ENCODE measurements at places on chromosomes 6 and 20.

DNA sequence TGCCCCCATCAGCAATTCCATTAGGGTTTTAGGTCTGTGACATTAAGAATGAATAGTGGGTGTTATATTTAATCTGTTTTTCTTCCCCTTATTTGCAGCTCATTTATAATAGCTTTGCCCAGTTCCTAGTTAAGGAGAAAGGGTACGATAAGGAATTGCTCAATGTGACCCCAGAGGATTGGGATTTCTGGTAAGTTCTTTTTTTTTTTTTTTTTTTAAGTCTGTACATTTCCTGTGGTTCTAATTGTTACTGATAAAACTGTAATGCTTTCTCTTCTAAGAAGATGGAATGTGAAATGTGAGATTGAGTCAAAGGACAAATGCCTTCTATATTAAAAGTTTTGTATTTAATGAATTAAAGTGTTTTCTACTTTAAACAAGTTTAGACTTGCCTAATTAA is 5.5 kb downstream of the NT5DC1 start:
- no peak for DNase-seq

DNA sequence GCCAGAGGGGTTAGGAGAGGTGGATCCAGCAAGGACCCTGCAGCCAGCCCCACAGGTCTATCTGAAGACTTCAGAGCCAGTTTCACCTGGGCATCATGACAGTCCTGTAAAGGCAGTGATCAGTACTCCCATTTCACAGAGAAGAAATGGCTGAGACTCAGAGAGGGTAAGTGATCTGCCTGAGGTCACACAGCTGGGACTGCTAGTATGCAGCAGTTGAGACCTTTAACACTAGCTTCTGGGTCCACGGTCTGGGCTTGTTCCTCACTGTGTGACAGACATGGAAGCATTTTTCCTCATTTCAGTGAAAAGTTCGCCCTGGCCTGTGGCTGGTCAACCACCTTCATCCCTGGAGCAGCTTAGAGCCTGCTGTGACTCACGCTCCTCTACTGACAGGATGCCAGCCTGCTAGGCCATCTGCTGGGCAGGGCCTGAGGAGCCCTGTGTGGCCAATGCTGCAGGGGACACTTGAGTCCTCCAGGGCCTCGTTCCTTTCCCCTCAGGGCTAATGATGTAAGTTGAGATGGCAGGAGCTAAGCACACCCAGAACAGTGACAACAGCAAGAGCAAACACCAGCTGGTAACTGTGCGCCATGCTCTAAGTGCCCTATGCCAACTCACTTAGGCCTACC is 192.0 kb downstream of the LRFN2 start:
- no peak for DNase-seq

- DNase-seq: no peak
These were observed 383.4 kb downstream of the GRIK2 start for GRCh38 chr6:101776919-101777350.

- DNase-seq: no peak
These were observed 22.8 kb upstream of the FOXC1 start for GRCh38 chr6:1586861-1587450.

- no peak for DNase-seq
These were observed 1102.1 kb upstream of the FLRT3 start for GRCh38 chr20:15439551-15439950.

DNA sequence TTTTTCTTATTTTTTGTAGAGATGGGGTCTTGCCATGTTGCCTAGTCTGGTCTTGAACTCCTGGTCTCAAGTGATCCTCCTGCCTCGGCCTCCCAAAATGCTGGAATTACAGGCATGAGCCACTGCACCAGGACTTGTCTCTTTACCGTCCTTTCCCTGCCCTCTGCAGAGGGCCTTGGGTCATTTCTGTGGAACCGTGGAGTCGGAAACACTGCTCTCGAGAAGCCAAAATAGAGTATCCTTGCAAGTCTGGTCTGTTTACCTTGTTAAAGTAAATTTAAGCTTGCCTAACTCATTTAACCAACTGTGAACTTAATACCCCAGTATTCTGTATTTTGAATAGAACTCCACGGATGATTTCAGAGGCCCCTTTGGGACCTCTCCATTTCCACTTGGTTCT is 51.4 kb downstream of the KDM1B start:
- DNase-seq: no peak

GRCh38 chr6:132144456-132144855 is 193.3 kb upstream of the CCN2 start:
- no peak for DNase-seq

- no peak for DNase-seq
These were observed 42.5 kb downstream of the SLC2A12 start for GRCh38 chr6:134009876-134010275.

DNA sequence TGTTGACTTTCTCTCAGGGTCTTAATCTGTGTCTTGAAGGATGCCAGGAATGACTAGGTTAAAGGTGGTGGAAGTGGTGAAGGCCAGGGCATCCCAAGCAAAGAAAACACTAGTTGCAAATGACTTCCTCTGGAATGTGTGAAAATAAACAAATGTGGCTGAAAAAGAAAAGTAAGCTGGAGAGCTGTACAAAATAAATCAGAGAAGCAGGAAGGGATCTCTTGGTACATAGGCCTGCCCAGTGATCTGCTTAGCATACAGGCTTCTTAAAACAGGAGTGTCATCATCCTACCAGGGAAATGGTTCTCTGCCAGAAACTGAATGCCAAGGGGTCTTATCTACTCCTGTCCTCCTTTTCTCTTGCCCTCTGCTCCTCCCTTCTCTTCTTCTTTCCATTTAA is 1616.0 kb downstream of the KHDRBS2 start:
- no peak for DNase-seq

DNA sequence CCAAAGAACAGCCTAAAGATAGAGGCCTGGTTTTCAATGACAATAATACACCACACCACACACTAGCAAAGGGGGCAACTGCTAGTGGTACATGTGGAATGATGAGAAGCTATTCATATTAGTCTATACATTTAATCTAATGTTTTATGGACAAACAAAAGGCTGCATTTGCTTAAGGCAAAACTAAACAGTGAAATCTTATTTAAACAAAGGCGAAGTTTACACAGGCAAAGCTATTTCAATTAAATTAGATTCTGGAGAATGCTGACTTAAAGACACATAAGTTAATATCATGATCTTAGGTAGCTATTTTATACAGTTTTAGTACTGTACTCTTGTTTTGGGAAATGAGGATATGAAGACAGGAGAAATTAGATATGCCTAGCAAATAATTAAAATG is 53.9 kb upstream of the SIM1 start:
- DNase-seq: no peak

GRCh38 chr6:5984150-5985089 is 22.3 kb downstream of the NRN1 start:
- DNase-seq: no peak

GRCh38 chr6:37105148-37106050 is 64.6 kb upstream of the PIM1 start:
- no peak for DNase-seq

- DNase-seq: no peak
These were observed 98.8 kb downstream of the HAO1 start for GRCh38 chr20:7841291-7841970.

DNA sequence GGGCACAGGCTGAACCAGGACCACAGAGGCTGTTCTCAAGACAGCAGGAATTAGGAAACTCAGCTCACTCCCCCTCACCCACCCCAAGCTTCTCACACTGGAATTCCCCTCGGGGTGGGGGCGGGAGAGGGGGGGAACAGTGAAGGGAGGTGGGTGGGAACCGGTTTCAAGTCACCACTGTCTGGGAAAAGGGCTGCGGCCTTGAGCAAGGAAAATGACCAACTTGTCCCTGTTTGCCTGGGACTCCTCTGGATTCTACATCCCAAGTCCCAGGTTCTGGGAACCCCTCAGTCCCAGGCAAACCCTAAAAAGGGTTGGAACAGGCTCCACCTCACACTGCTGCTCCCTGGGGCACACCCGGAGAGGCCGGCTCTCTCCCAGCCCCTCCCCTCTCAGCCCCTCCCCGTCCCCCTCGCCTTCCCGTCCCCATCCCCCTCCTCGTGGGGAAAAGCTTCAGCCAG is 230.7 kb downstream of the TFAP2C start:
- DNase-seq: no peak

DNA sequence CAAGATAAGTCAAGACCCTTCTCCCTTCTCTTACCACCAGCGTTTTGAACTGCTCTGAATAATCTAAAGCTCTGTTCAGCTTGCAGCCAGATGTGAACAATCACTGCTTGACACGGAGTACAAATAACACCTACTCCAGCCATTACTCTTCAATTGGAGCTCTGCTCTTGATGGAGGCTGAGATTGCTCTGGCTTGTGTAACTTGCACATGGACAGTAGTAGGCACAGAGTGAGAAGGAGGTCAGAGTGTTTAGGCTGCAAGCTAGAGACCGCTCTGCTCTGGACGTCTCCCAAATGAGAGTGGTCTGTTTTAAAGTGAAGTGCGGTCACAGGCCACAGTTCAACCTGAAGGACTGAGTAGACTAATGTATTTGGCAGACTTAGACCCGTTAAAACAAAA is 158.3 kb downstream of the HDGFL1 start:
- DNase-seq: no peak

- DNase-seq: no peak
These were observed 484.0 kb downstream of the UTRN start for GRCh38 chr6:144769142-144769541.

GRCh38 chr6:131635384-131636340 is 1.4 kb upstream of the ENPP3 start:
- DNase-seq: no peak

- DNase-seq: no peak
These were observed 124.5 kb downstream of the MTFR2 start for GRCh38 chr6:136125585-136125984.

GRCh38 chr6:23537828-23538227 is 588.2 kb upstream of the NRSN1 start:
- no peak for DNase-seq

DNA sequence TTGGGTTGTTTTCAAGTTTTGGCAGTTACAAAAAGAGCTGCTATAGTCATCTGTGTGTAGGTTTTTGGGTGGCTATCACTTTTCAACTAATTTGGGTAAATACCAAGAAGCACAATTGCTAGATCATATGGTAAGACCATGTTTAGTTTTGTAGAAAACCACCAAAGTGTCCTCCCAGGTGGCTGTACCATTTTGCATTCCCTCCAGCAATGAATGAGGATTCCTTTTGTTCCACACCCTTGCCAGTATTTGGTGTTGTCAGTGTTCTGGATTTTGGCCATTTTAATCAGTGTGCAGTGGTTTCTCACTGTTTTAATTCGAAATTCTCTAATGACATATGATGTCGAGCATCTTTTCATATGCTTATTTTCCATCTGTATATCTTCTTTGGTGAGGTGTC is 457.5 kb upstream of the ARID1B start:
- no peak for DNase-seq

- DNase-seq: no peak
These were observed 250.9 kb upstream of the JAG1 start for GRCh38 chr20:10924644-10925201.

DNA sequence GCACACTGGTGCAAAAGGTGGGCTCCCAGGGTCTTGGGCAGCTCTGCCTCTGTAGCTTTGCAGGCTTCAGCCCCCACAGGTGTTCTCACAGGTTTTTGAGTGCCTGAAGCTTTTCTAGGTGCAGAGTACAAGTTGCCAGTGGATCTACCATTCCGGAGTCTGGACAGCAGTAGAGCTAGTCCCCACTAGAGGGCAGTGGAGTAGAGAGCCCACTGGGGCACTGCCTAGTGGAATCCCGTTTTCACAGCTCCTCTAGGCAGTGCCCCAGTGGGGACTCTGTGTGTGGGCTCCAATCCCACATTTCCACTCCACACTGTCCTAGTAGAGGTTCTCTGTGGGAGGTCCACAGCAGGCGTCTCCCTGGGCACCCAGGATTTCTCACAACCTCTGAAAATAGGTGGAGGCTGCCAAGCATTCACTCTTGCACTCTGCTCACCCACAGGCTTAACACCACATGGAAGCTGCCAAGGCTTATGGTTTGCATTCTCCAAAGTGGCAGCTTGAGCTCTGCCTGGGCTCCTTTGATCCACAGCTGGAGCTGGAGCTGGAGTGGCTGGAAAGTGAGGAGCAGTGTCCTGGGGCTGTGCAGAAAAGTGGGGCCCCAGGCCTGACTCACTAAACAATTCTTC is 86.3 kb upstream of the PROKR2 start:
- no peak for DNase-seq

DNA sequence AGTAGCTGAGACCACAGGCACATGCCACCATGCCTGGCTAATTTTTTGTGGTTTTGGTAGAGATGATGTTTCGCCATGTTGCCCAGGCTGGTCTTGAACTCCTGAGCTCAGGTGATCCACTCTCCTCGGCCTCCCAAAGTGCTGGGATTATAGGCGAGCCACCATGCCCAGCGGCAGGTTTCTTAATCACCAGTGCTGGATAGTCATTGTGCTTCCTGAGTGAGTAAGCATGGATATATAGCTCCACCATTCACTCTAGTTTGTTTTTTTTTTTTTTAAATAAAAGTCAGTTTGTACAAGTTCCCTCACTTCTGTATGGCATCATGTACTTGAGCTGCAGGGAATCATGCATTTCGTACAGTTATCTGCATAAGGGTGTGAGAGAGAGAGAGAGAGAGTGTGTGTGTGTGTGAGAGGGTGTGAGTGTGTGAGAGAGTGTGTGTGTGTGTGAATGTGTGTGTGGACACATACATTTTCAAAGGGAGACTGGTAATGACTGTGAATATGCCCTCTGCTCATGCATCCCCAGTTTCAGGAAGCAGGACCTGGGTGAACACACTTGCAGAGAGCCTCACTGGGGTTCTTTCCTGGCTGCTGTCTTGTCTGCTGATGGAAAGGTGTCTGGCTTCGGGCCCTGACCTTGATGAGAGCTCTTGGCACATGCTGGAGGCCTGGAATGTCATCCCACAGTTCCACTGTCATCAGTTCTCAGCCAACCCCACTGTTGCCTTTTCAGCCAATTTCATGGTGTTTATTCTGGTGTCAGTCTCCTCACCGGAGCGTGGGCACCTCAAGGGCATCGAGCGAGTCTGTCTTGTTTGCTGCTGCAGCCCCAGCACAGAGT is 65.0 kb upstream of the XRN2 start:
- no peak for DNase-seq

DNA sequence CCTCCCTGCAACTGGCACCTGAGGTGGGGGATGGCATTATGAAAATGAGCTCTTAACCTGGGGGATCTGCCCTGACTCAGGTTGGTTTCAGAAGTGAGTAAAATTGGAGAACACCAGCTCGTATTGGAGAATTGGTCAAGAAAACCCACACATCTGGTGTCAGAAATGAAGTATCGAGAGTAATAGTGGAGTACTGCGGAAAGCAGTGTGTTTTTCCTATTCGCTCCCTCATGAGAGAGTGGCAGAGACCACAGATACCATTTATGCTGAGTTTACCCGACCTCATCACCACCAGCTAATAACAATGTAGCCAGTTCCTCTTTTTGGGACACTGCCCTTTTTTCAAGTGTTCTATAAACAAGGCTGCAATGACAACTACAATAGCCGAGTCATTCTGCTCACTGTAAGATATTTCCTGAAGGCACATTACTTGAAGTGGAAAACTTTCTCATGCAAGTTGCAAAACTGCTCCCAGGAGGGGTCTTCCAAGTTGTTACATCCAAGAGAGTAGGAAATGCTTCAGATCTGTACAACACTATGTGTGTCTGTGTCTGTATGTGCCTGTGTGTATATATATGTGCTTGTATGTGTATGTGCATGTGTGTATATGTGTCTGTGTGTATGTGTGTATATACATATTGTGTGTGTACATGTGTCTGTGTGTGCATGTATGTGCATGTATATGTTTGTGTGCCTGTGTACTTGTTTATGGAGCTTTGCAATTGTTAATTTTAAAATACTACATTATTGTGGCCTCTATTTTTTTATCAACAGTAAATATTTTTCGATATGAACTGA is 106.0 kb upstream of the CST7 start:
- DNase-seq: no peak

Data from stimulated activated CD8-positive, alpha-beta memory T cell treated with anti-CD3 and anti-CD28 coated beads, Interleukin-7, amount 100 ng/mL, for 48 hours (primary cell).